ENCODE measurements at places on chromosomes 7 and 10.
A peak's percentile ranks its signal among the peaks of the same experiment; 100 is the strongest.

GRCh38 chr10:96043893-96044715 is 721 bp downstream of the CCNJ start:
- peak; percentile 50 for DNase-seq

- DNase-seq, result peak; percentile 65
Measured at GRCh38 chr10:62614389-62615157, 189.9 kb upstream of the ADO start.

GRCh38 chr10:131011936-131012640 is 299.4 kb downstream of the TCERG1L start:
- no peak for DNase-seq

GRCh38 chr7:12927635-12928434 is 240.4 kb downstream of the ARL4A start:
- DNase-seq, result no peak

DNA sequence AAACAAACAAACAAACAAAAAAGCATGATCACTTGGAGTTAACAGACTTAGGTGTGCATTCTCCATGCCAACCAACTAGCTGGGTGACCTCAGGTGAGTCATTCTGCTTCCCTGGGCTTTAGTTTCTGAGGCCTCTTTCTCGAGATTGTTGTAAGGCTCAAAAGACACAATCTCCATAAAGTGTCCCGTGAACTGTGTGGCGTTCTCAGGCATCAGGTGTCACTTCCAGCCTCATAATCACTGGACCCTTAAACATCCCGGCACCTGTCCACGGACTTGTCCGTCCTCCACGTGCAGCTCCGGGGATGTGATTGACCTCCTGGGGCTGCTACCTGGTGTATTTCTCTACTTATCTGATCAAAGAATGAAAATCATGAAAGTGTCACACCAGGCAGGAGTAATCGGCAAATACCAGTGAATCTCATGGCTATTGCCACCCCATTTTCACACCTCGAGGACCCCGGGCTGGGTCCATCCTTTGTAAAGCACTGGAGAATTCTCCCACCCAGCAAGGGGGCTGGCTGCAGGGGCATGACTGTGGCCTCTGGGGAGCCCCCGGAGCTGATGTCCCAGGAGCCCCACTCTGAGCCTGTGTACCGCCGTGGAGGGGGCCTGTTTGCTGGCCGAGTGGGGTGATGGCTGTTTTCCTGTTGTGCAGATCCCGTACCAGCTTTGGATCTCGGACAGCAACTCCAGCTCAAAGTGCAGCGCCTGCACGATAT is 189.8 kb upstream of the SH2B2 start:
- DNase-seq, result no peak

DNA sequence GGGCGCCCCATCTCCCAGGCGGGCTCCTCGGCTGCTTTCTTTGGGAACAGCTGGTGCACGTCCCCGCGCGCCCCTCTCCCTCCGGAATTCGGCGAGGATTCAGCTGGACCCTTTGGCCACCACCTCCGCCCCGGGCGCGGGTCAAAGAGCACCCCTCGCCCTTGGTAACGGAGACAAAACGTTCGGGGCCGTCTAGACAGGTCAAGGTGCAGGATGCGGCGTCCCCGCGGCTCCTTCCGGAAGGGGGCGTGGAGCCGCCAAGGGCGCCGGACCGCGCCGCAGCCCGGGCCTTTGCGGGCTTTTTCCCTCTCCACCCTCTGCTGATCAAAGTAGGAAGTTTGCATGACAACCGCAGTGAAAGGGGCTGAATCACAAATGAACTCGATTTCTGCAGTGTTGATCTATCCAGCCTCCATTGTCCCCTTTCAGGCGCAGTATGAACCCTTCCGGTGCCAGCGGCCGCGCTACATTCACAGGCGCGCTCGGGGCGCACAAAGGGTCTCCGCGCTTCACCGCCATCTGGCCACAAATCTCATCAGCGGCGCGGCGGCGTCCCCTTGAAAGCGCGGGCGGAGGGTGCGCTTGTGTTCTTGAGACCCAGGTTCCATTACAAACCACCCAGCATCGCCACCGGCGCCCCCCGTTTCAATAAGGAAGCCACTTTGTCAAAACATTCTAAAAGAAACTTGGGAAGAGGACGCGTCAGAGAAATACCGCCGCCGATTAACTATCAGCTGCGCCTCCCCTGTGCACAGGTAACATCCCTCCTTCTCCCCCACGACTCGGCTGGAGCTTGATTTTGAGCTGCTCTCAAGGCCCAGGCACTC is 36.4 kb downstream of the CNPY1 start:
- DNase-seq, result no peak

DNA sequence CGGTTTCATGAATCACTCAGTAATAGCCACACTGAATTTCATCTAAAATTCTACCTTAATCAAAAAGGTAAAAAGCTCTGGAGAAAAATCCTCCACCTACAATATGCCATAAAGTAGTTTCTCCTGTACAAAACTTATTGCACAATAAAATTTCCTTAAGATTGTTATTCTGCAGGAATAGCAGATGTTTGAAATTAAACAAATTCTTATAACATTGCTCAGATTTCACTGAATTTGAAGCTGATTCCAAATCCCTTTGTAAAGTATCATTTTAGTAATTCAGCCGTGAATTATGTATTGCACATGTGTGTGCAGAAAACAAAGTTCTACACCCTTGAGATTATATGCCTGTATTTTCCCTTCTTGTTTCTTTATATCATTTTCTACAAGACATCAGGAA is 123.8 kb downstream of the AMPH start:
- DNase-seq, result peak; percentile 50

DNA sequence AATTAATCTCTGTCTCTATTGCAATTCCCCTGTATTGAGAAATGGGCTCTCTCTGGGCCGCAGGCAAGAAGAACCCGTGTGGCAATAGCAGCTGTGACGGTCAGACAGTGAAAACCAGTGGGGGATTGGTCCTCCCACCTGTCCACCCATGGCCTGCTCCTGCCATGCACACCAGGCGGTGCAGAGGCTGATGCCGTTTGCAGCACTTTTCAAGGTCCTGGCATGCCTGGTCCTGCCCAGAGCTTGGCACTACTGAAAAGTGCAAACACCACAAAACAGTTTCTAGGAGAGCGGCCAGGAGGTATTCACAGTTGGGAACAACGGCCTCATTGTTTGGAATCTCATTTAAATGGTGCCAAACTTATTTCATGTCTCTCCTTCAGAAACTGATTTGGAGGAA is 41.5 kb downstream of the PSPH start:
- DNase-seq, result no peak

DNA sequence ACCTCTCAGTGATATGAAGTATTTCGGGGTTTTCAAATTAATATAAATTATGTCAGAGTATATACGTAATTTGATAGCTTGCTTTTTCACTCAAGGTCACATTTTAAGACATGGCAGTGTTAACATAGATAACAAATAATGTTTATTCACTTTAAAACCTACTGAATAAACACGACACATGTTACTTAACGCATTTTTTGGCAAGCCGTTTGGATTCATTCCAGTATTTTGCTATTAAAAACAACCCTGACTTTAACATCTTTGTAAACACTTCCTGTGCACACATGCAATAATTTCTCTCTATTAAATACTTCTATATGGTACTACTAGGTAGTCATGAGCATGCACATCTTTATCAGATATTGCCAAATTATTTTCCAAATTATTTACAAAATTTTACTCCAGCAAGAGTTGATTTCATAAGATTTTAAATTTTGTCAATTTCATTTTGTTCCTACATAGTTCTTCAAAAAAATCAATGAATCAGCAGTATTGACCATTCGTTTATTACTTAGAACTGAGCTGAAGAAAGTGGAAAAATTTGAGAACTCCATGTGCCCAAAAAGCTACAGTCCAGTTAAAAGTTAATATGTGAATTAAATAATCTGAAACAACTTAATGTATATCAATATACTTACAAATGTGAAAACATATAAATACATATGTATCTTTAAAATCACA is 26.8 kb upstream of the THSD7A start:
- DNase-seq, result no peak

DNA sequence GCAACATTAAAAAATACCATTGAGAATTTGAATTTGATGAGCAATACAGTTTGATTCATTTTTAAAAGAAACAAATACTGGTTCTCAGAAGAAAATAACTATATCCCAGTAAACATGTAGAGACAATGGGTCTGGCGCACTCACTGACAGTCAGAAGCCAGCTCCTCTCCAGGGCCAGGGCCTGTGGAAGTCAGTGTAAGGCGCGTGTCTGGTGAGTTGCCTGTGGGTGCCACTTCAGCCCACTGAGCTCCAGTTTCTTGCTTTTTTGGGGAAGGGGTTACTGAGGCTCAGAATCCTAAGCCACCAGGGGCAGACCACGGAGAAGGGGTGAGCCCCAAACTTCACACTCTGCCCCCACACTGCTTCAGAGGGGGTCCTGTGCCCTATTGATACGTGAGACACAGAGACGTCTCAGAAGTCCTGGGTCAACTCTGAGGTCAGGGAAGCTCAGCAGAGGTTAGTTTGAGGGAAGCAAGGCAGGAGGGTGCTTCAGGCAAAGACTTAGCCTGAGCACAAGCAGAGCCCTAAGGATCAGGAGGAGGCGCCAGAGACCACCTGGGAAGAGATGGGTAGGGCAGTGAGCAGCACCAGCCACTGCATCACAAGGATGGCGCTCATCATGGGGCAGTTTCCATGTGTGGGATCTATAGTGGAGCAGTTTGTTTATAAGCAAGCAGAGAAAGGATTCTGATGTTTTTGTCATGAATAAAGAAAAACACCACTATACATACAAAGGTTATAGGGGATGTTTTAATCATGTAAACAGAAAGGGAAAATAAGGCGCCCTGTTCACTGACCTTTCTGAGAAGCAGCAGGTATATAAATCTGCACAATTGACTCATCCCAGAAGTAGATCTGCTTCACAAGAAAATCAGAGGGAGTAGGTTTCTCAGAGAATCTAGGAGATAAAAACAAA is 95.7 kb downstream of the PKD1L1 start:
- no peak for DNase-seq

DNA sequence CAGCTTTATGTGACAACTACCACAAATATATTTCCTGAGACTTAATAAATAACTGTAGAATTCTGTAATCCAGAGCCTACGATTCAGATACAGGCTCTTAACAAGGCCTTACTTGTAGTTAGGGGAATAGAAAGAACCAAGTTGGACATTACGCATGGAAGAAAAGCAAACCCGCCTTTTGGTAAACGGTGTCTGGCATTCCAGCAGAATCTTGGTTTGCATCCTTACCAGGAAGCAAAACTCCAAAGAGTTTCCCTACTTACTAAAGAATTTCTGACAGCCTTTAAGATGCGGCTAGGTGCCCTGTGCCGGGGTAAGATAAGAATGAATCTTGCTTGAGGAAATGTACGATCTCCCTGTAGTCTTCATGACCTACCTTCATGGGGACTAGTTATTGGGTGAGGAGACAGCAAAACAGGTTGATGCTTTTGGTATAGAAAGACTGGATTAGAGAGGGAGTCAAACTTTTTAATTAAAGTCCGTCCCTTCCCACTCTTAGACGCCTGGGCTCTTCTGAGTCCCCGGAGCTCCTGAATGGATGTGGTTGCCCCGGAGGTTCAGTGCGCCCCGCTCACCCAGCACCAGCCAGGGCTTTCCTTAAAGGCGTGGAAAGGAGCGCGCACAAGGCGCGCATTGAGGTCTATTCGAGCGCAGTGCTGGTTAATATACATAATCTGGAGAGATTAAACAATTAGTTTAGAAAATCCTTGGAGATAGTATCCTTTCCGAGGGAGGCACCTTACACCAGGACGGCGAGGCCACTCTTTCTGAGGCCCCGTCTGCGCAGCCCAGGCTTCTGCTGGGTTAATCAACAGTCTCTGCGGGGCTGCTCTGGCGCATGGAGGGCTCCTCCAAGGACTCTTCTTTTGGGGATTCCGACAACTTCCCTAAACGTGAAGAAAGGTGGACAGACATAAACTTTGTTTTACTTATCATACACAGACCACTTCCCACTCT is 11.5 kb downstream of the PTF1A start:
- no peak for DNase-seq

DNA sequence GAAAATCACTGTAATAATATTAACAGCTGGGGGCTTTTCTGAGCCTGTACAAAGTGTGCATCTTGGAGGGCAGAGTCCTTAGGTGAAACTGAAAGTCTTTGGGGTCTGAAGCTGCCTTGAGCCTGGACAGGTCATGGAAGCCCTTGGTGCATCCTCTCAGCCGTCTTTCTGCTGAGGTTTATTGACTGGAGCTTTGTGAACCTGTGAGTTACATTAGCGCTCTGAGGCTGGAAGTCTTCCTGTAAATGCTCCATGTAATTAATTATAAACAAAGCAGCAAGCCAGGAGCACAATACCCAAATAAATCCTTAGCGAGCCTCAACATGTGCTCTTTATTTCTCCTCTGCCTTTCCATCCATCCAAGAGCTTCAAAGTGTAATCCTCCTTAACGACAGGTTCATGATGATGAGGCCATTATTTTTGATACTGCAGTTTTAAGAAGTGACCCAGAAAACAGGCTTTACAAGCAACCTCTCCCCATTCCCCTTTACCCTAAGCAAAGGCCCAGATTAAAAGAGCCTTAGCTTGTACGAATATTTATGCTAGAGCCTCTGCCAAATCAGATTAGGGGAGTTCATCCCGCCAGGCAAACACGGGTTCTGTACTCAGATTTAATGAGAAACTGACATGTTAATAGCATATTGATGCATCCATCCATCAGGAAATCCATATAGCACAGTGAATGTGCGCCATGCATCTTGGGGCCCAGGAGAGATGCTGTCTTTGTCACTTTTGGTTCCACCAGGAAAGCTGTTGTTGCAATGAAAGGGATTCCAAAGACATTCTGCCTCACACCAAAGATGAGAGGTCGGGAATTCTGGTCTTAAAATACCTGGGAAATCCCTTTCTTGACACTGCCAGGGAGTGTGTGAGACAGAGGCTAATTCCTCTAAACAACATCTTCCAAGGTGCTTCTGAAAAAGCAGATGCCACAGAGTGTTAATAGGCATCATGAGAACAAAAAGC is 118.1 kb downstream of the ANLN start:
- DNase-seq, result no peak

- DNase-seq, result peak; percentile 33
Measured at GRCh38 chr7:115851291-115851690, 179.3 kb downstream of the TFEC start.

DNA sequence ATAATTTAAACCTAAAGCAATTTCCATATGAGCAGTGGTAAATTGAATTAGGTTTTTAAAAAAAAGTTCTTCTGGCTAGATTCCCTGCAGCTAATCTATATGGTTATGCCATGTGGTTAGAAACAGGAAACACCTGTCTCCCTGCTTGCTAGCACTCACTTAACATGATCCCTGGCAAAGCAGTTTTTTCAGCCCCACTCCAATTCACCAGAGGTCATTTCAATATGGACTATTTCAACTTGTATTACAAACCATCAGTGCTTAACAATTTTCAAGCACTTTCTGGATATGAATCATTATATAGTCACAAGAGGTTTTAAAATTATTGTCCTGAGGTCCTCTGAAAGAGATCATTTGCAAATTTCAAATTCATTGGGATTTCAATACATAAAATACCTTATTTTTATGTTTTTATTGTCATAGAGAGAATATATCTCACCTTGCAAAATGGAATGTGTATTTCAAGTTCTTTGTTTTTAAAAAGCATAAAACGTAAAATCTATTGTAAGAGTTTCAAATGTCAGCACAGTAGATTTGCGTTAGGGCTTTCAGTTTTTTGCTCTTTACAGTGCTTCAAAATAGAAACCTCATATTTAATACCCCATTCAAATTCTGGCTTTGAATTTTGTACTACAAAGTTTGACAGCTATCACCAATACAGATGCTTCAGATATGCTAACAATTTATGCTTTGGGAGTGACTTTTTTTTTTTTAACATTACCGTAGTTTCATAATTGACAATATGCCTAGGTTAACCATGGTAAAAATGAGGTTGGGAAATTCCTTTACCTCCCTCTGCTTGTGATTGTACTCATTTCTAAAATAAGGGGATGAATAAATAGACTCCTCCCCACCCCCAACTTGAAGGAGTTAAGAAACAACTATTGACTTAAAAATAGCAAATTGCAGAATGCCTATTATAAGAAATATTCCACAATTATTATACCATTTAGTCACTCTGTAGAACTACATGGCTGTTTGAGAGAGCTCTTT is 117.5 kb upstream of the HGF start:
- no peak for DNase-seq

Data from AG08395 (cell line).